Heart left ventricle (tissue), 16 donors: ENCODE measurements at places on chromosomes 3 and 15. TPM values are rescaled to one million over a fixed set of nuclear protein-coding genes. Genes with fewer than 3 reads are reported as not detected.
A peak's percentile ranks its signal among the peaks of the same experiment; 100 is the strongest.

DNA sequence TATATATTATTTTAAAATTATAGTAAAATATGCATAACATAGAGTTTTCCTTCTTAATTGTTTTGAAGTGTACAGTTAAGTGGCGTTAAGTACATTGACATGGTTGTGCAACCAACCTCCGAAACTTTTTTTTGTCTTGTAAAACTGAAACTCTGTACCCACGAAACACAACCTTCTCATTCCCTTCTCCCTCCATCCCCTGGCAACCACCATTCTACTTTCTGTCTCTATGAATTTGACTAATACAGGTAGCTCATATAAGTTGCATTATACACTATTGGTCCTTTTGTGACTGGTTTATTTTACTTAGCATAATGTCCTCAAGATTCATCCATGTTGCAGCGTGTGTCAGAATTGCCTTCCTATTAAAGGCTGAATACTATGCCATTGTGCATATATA is 179.4 kb downstream of the SATB1 start:
- no peak overlapping the region for H3K27ac ChIP-seq
- H3K27me3 ChIP-seq: no peaks in the 10 kb centered on the region
- no peaks in the 10 kb centered on the region for H3K4me1 ChIP-seq
- H3K4me3 ChIP-seq: no peak overlapping the region
- no peaks in the 10 kb centered on the region for H3K36me3 ChIP-seq

- H3K27ac ChIP-seq: peak overlapping the region; percentile 96
- no peaks in the 10 kb centered on the region for H3K36me3 ChIP-seq
- no peaks in the 10 kb centered on the region for H3K4me1 ChIP-seq
- no peaks in the 10 kb centered on the region for H3K27me3 ChIP-seq
- peak; percentile 17 for DNase-seq
These were observed 2.6 kb upstream of the HHATL start for GRCh38 chr3:42705058-42705767.

- no peak for DNase-seq
- no peaks in the 10 kb centered on the region for H3K36me3 ChIP-seq
- H3K4me3 ChIP-seq: no peak overlapping the region
- peaks cover 11% of the 10 kb centered on the region for H3K4me1 ChIP-seq
These were observed 60.1 kb upstream of the GALNT15 start for GRCh38 chr3:16114429-16114828.

DNA sequence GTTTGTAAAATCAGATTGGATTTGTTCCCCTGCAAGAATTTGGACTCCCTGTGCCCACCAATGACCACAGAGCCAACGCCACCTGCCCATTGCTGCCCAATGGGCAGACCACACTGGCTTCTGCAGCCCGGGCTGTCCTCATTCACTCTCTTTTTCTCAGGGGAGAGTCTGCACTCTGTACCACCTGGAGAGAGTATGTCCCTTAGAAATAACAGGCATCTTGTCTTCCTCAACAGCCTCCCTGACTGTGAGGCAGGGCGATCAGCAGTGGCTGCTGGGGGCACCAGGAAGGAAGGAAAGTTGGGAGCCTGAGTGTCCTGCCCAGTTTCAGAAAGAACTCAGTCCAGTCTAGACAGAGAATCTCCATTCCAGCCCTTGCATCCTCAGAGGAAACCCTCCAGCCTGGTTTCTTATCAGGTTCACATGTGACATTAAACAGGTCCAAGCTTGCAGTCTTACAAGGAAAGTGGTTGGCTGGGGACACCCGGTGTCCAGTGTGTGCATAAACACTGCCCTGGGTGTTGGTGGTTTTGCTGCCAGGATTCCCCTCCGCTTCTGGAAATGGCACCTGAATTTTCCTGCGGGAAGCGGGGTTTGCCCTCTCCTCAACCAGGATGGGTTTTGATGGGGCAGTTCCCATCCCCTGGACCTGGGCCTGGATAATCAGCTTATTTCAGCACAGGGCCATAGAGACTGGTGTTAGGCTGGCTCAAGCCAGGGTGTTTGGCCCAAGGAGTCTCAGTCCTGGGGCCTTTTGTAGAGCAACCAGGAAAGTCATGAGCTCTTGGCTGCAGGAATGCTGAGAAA is 37.2 kb downstream of the SSUH2 start:
- no peaks in the 10 kb centered on the region for H3K36me3 ChIP-seq
- H3K27me3 ChIP-seq: no peaks in the 10 kb centered on the region
- H3K27ac ChIP-seq: peak overlapping the region; percentile 49

DNA sequence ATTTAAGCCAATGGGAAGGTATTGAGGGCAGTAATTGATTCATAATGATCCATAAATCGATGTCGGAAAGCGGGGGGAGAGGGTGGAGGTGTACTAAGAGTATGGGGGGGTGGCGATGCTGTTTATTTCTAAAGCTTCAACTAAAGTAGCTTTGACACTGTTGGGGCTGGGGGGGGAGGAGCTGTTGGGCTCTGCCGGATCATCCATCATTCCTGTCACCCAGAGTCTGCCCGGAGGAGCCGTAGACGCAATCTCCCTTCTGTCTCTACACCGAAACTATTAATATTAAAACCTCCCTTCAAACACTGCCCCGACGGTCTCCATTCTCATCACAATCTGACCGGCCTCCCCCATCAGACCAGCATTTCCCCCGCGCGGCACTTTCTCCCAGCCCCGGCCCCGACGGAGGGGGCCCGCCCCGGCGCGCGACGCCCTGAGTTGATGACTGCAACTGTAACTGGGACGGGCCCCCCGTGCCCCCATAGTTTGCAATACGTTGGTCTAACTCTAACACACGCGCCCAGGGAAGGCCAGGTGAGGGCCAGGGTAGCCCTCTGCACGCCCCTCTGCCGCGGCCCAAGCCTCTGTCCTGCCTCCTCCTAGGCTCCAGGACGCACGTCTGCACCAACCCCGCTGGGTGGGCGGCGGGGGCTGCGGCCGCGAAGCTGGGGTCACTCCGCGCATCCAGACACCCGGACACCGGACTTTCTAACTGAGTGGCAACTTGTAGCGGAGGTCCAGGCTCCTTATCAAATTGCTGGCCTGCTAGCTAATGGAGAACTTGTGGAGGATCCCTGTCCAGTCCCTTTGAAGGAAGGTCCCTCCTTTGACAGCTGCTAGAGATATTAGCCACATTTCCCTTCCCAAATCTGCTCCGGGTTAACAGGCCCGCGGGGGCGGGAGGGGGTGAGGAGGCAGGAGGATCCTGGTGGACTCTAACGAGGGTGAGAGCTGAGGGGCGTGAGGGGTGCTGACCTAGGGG is 212.0 kb downstream of the MEIS2 start:
- H3K27me3 ChIP-seq: no peaks in the 10 kb centered on the region
- H3K4me3 ChIP-seq: peak overlapping the region; percentile 53
- peaks cover 18% of the 10 kb centered on the region for H3K4me1 ChIP-seq
- DNase-seq: peak; percentile 70
- peaks cover 21% of the 10 kb centered on the region for H3K36me3 ChIP-seq

The NANOGP8 gene
- not detected for total RNA-seq

- H3K4me1 ChIP-seq: no peaks in the 10 kb centered on the region
- no peak for DNase-seq
- H3K36me3 ChIP-seq: no peaks in the 10 kb centered on the region
These were observed 175.0 kb downstream of the CFAP20DC start for GRCh38 chr3:58874795-58875194.

The GABRG3 gene
- total RNA-seq: not detected

The POMGNT2 gene
- 16.9 TPM for total RNA-seq

GRCh38 chr15:50906954-50907600 is 1.4 kb upstream of the AP4E1 start:
- H3K4me1 ChIP-seq: peaks cover 25% of the 10 kb centered on the region
- peaks cover 7% of the 10 kb centered on the region for H3K36me3 ChIP-seq
- H3K27ac ChIP-seq: peak overlapping the region; percentile 90
- DNase-seq: no peak
- H3K27me3 ChIP-seq: no peaks in the 10 kb centered on the region

GRCh38 chr15:71815301-71815700 is 4.9 kb downstream of the NR2E3 start:
- no peak overlapping the region for H3K27ac ChIP-seq
- no peaks in the 10 kb centered on the region for H3K4me1 ChIP-seq
- no peaks in the 10 kb centered on the region for H3K36me3 ChIP-seq
- H3K27me3 ChIP-seq: no peaks in the 10 kb centered on the region
- no peak for DNase-seq

GRCh38 chr3:120284747-120285507 is at the start of gene GPR156:
Gene GPR156, minus strand, starts transcription at chr3:120285222. Its CDS starts 41,124 bp downstream, at chr3:120244098.
- peaks cover 37% of the 10 kb centered on the region for H3K27me3 ChIP-seq
- H3K4me1 ChIP-seq: no peaks in the 10 kb centered on the region
- H3K36me3 ChIP-seq: no peaks in the 10 kb centered on the region

DNA sequence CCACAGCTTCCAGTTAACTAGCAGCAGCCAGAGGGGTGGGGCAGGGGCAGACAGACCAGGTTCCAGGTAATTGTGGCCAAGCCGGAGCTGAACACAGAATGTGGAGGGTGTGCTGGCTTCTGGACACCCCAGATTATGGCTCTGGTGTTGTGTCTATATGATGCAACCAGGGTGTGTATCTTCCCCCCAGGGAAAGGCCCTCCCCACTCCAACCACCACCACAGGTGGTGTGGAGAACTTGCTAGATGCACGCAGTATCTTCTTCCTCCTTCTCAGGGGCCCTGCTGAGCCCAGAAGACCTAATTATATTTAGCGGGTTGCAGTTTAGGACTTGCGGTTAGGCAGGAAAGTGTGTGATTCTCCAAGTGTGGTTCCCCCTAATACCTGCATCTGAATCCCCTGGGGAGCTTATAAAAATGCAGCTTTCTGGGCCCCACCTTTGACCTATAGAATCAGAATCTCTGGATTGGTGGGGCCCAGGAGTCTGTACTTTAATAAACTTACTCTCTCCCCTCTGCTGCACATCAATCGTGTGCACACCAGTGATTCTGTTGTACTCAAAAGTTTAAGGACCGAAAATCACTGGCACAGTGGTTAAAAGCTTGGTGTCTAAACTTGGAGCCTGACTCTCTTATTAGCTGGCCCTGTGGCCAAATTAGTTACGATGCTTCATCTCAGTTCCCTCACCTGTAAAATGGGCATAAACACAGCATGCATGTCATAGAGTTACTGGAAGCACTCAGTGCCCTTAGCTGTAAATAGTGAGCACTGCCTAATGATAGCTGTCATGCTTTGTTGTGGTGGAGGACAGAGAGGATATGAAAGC is 379.1 kb upstream of the PROK2 start:
- no peak for DNase-seq
- H3K36me3 ChIP-seq: no peaks in the 10 kb centered on the region
- no peak overlapping the region for H3K27ac ChIP-seq
- H3K27me3 ChIP-seq: no peaks in the 10 kb centered on the region
- H3K4me3 ChIP-seq: no peak overlapping the region
- H3K4me1 ChIP-seq: no peaks in the 10 kb centered on the region

The CLDN18 gene
- not detected for total RNA-seq

The C3orf80 gene
- not detected for total RNA-seq

The OCA2 gene
- total RNA-seq: not detected

- H3K27ac ChIP-seq: no peak overlapping the region
- no peaks in the 10 kb centered on the region for H3K4me1 ChIP-seq
- H3K4me3 ChIP-seq: no peak overlapping the region
- no peak for DNase-seq
- H3K27me3 ChIP-seq: no peaks in the 10 kb centered on the region
- no peaks in the 10 kb centered on the region for H3K36me3 ChIP-seq
These were observed 692.8 kb downstream of the AGBL1 start for GRCh38 chr15:86772369-86773059.

The CCR2 gene
- 1.1 TPM for total RNA-seq

The PCSK6 gene
- 23.5 TPM for total RNA-seq
